Stimulated activated CD8-positive, alpha-beta memory T cell treated with anti-CD3 and anti-CD28 coated beads, Interleukin-4, amount 100 ng/mL, for 1 hour (primary cell): ENCODE measurements at places on chromosomes 4 and X.

DNA sequence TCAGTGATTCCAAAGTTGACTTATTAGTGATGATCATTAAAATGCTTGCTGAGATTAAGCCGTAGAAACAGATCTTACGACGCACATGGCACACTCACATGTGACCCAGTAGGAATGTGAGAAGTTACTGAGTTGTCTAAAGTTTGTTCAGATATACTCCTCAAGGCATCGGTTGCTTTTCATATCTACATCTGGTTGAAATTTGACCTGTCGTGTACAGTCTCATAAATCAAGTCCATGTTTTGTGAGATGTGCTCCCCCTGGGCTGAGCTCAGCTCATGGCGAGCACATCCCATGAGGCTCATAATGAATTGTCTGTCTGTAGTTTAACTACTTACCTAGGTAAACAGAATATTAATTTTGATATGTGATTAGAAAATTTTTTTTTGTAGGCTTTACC, 67.0 kb downstream of the TNIP2 start:
- no peak for DNase-seq

- no peak for DNase-seq
Measured at GRCh38 chr4:168771251-168771650, 238.8 kb downstream of the CBR4 start.

- no peak for DNase-seq
Measured at GRCh38 chr4:168646001-168646768, 149.3 kb downstream of the PALLD start.

GRCh38 chr4:186725469-186726425, 2.1 kb upstream of the FAT1 start:
- DNase-seq = no peak

DNA sequence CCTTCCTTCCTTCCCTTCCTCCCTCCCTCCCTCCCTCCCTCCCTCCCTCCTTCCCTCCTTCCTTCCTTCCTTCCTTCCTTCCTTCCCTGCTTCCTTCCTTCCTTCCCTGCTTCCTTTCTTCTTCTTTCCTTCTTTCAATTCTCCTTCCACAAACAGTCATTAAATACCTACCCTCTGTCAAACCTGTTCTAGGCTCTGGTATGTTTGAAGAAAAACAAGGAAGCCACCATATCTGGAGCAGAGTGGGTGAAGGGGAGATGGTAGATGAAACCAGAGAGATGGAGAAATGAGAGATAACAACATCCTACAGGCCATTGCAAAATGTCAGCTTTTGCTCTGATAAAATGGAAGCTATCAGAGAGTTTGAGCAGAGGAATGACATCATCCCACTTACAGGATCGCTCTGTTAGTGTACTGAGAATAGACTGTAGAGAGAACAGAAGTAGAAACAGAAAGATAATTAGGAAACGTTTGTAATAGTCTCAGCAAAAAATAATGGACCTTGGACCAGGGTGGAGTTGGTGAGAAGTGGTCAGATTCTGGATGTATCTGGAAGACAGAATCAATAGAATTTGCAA, 334.0 kb downstream of the STIM2 start:
- DNase-seq = no peak

- no peak for DNase-seq
Measured at GRCh38 chr4:134027931-134028330, 173.7 kb downstream of the PABPC4L start.
